T-helper 2 cell treated with Interferon-gamma antibody and Interleukin-4, amounts not matched to agents 5 μg/mL and 100 μg/mL, for 36 hours (primary cell): ENCODE measurements at places on chromosomes 1 and 21.

- DNase-seq: no peak
These were observed 19.6 kb upstream of the COQ8A start for GRCh38 chr1:226920446-226920894.

GRCh38 chr1:161886589-161886988 lies 120.5 kb downstream of the ATF6 start:
- DNase-seq: no peak

GRCh38 chr1:204286831-204287421 lies 72.8 kb downstream of the PLEKHA6 start:
- peak; percentile 10 for DNase-seq

- no peak for DNase-seq
These were observed 48.0 kb upstream of the LRRC52 start for GRCh38 chr1:165495858-165496205.

DNA sequence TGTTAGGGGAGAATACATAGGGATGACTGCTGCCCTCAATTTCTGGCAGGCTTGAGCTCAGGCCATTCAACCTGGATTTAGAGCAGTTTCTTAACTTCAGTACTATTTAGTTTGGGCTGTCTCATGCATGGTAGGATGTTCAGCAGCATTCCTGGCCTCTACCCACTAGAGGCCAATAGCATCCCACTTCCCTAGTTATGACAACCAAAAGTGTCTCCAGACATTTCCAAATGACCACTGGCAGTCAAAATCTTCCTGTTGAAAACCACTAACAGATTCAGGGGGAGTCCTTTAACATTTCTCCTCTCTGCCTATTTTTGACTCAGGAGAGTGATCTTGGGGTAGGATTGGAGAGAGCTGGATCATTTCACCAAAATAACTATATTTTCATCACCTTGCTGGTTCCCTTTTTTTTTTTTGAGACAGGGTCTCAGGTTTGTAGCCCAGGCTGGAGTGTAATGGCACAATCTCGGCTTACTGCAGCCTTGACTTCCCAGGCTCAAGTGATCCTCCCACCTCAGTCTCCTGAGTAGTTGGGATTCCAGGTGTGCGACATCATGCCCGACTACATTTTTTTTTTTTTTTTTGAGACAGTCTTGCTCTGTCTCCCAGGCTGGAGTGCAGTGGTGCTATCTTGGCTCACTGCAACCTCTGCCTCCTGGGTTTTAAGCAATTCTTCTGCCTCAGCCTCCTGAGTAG lies 8.7 kb downstream of the GNAT2 start:
- DNase-seq: no peak
